ENCODE measurements at places on chromosomes 3 and 15. TPM values are rescaled to one million over a fixed set of nuclear protein-coding genes. Genes with fewer than 3 reads are reported as not detected.

Gene NME9
- total RNA-seq: not detected

Gene ISL2
- 0.67 TPM for total RNA-seq

Gene PSTPIP1
- total RNA-seq: 24.8 TPM

Gene CHRD
- total RNA-seq: 11.3 TPM

Gene PPM1L
- total RNA-seq: 12.7 TPM

Gene CHAC1
- total RNA-seq: 2.4 TPM

Gene ALCAM
- 9.9 TPM for total RNA-seq

Gene CFAP20DC
- total RNA-seq: not detected

Gene CYFIP1
- total RNA-seq: 138 TPM

Gene SLC28A2
- total RNA-seq: not detected

Gene DNAJC13
- 45.5 TPM for total RNA-seq

Gene REC114
- total RNA-seq: not detected

Gene SENP8
- 1.5 TPM for total RNA-seq

Gene GOLGA6L22
- total RNA-seq: not detected

DNA sequence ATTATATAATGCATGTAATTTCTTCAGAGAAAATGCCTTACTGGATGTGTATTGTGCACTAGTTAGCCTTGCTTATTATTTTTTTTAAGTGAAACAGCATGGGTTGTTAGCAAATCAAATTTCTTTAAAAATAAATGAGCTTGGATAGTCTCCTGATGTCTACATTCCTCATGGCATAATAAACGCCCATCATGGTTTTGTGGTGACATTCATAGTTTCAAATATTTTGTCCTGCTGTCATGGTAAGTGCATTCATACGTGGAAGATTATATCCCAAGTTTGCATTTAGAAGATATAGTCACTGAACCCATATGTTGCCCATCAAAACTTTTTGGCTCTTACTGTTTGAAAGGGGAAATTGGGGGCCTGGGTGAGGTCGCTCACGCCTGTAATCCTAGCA lies 130.7 kb downstream of the ALCAM start:
- DNase-seq: no peak

- no peak for DNase-seq
Measured at GRCh38 chr3:172580680-172581401, 57.6 kb upstream of the TNFSF10 start.

DNA sequence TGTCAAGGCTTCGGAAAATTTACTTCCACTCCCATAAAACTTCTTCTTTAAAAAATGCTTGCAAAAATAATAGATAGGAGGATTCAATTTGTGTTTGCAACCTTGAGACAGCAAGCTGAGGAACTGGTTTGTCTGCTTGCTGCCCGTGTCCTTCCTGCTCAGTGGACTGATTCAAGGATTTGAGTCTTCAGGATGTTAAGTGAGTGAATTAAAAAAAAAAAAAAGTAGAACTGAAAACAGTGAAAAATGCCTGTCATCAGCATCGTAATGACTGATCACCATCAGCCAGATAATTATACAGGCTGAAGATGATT lies 453.7 kb downstream of the FGF12 start:
- no peak for DNase-seq

- no peak for DNase-seq
Measured at GRCh38 chr15:35696767-35697231, 150.8 kb upstream of the DPH6 start.

GRCh38 chr3:142273501-142273900 lies 48.1 kb upstream of the GK5 start:
- no peak for DNase-seq

GRCh38 chr3:51024765-51025632 lies 350.3 kb downstream of the DOCK3 start:
- DNase-seq: no peak

- no peak for DNase-seq
Measured at GRCh38 chr3:45965653-45966052, 22.4 kb downstream of the CXCR6 start.

DNA sequence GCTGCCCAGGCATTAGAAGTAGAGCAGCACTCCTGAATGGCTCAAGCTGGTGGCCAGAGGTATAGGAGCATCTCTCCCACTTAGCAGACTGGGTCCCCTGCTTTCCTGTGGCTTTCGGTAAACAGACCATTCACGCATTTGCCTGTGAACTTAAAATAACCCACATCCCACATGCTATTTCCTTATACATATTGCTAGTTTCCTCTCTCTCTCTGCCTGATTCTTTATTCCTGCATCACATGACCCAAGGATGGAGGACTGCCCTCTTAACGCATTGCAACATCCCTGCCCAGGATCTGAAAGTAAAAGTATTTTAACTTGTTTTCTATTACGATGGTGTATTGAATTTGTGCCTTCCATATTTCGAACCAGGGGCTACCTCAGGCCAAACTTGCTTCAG lies 43.4 kb upstream of the NLGN1 start:
- DNase-seq: no peak

- DNase-seq: no peak
Measured at GRCh38 chr3:47536221-47536891, 22.8 kb upstream of the ELP6 start.

DNA sequence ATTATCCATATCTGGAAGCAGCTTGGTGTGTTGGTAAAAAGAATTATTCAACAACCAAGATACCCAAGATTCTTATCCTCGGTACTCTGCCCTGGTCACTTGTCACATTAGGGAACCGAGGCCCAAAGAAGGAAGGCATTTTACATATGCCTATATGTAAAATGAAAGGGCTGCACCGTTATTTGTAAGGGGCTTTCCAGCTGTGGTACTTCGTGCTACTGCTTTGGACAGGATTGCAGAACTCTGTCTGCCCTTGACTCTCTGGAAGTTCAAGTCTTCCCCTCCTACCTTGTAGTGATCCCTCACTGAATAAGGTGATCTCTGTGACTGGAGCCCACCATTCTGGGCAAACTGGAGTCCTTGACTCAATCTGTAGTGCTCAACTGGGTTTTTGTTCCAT lies 198.9 kb upstream of the TOPAZ1 start:
- DNase-seq: no peak

DNA sequence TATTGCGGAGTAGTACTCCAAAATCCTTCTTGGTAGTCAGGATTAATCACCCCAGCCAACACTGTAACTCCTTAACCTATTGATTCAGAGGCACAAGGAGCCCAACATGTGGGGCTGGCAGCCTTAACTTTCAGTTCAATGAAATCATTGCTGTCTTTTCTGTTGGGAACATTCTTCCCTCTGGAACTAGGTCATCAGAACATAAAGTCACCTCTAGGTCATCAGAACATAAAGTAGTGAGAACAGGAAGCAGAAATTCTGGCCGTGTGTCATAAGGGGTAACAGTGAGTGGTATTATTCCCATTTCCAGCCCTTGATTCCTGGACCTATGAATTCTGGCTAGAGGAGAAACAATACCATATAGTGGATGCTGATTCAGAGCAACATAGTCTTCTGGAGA lies 71.5 kb upstream of the TNIK start:
- no peak for DNase-seq

DNA sequence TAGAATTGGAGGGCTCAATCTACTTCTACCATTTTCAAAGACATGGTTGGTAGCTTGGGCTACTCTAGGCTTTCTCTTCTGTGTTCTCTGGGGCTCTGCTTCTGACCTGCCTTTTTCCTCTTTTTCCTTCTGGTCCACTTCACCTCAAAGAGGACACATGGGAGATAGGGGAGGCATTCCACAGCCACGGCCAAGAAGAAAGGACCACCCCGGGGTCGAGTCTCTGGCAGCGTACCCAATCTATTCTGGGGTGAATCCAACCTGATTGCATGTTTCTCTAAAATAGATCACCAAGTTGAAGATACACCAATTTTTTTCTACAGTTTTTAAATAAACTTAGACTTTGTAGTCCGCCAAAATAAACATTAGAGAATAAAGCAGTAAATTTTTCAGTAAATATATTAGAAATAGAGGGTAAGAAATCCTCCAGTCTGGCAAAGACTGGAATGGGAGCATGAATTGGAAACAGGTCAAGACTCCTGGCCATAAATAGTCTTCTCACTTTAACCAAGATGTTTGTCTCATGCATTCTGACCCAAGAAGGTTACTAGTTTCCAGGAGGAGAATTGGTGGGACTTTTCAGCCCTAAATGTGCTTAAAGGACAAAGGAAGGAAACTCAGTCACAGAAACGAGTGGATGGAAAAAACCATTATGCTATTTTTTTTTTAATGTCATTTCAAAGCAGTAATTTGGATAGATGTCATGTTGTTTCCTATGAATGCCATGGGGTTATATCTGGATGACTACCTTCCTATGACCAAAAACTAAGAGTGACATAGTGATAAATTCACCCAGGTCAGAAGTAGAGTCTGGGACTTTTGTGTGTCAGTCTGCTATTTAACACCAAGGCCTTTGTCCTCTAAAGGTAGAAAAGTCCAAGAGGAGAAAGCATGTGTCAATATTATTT lies 71.3 kb upstream of the PHLDB2 start:
- DNase-seq: no peak

- DNase-seq: no peak
Measured at GRCh38 chr15:34213690-34214089, 3.8 kb upstream of the KATNBL1 start.

DNA sequence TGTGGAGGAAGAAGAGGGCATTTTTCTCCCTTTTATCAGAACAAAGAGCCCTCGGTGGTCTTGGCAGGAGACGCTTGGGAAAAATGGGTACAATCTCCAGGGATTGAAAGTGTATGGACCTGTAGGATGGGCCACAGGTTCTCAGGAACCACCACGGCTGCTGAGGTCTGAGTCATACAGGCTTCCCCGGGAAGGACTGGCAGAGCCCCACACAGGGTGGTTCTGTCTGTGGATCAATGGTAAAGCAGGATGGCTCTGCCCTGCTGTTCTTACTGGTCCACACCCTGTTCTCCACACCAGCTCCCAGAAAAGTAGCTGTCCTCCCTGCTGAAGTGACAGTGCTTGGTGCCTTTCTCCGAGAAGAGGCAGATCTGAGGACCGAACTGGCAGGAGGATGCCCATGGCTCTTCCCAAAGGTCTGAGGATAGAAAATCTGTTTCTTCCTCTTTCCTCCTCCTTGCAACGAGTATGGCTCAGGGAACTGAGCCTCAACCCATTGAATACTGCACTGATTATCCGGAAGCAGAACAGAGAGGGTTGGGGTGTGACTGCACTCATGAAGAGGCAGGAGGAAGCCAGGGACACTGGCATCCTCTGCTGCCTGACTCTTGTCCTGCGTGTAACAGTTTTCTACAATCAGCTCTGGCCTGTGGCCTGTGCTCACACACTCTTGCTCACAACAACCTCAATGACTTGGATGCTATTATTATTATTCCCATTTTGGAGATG lies 39.0 kb downstream of the KIF9 start:
- no peak for DNase-seq

DNA sequence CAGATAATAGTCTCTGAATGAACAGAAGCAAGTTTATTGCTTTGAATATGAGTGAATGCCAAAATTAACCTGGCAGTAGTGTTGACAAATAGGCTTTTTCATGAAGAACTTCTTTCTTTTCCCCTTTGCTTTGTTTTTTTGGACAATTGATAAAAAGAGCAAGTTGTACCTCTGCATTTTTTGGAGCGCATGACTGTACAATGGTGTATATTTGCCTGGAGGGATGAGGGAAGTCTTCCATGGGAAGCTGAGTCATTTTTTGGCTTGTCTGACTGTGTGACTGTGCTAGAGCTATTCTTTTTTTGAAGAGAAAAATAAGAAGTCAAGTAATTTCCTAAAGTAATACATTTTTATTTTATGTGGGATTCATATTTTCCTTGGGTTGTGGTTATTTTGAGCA lies 186.9 kb downstream of the KLHL25 start:
- no peak for DNase-seq

- DNase-seq: no peak
Measured at GRCh38 chr15:80856809-80857377, 77.7 kb downstream of the CEMIP start.

GRCh38 chr3:182729903-182730674 lies 63.2 kb upstream of the ATP11B start:
- no peak for DNase-seq

DNA sequence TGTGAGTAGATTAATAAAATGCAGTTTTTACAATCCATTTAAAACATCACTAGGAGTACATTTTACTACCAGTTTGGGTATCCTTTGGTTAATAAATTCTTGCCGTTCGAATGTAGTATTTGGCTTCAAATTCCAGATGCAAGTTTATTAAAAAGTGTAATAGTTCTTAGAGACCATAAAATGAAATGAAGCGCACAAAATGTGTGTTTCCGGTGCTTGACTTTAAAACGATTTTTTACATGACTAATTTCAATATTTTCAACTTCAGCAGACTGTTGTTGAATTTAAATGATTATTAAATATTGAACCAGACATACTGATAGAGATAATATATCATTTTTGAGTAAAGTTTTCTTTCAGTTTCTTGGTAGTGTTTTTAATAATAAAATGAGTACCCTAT lies 138.4 kb upstream of the NAALADL2 start:
- no peak for DNase-seq

DNA sequence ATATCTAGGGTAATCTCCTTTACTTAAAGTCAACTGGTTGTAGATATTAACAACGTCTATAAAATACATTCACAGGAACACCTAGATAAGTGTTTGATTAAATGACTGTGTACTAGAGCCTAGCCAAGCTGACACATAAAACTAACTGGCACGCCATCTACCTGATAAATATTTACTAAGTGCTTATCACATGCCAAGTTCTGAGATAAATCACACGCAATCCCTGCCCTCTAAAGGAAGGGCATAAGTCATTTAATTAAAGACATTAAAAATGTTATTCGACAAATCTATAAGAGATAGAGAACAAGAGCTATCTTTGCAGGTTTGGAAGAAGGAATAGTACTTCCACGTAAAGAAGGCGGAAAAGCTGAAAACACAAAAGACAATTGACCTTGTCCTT lies 11.1 kb upstream of the MB21D2 start:
- DNase-seq: no peak

- DNase-seq: no peak
Measured at GRCh38 chr3:197244751-197245150, 53.7 kb downstream of the DLG1 start.

DNA sequence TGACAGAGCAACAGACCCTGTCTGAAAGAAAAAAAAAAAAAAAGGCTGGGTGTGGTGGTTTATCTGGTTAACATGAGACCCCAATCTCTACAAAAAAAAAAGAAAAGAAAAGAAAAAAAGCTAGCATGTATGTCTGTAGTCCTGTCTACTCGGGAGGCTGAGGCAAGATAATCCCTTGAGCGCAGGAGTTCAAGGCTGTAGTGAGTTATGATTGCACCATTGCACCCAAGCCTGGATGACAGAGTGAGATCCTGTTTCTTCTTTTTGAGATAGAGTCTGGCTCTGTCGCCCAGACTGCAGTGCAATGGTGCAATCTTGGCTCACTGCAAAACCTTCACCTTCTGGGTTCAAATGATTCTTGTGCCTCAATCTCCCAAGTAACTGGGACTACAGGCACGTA lies 8.4 kb upstream of the DHX30 start:
- no peak for DNase-seq

DNA sequence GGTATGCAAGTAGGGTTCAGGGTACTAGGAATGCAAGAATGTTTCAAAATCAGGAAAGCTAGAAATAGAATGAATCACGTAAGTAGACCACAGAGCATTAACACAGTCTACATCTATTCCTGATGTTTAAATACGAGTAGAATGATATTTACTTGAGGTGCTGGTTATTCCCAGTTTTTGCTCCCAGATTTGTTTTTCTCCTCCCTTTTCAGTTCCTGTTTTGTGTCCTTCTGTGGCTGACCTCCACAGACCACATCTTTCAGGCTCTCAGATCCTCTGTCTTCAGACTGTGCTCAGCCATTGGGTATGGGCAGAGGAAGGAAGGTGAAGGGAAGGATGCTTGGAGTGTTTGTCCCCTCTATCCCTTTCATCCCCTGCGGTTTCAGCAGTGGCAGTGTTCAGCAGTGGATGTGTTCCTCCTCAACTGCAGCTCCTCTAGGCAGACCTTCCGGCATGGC lies 276.6 kb downstream of the ZNF621 start:
- no peak for DNase-seq

- no peak for DNase-seq
Measured at GRCh38 chr3:54134713-54135112, 12.4 kb downstream of the CACNA2D3 start.

Data from mesenteric fat pad (tissue), 1 donor.